ENCODE measurements at places on chromosomes 7 and 10.

GRCh38 chr7:111320133-111320532, 229.2 kb downstream of the LRRN3 start:
- no peak for DNase-seq

- no peak for DNase-seq
These were observed 22.2 kb upstream of the BAIAP2L1 start for GRCh38 chr7:98423043-98423442.

GRCh38 chr10:17290226-17290625, 62.2 kb downstream of the VIM start:
- DNase-seq: no peak

DNA sequence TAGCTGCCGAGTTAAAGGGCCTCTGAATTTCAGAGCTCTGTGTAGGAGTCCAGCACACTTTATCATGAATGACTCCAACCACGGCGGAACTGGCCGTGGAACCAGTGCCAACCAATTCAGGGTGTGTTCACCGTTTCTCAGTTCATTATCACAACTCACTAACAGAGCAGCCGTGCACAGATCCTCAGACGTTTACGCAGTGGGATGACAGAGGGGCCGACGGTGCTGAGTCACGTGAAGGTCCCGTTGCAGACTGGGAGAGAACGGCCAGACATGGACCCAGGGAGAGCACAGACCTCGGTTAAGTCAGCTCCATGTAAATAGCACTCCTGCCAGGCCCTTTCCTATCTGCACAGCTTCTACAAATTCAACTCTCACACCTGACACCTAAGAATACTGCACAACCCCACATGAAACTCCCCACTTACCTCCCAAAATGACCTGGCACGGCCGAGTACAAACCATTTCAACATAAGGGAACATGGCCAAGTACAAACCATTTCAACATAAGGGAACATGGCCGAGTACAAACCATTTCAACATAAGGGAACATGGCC, 95.5 kb downstream of the DIP2C start:
- no peak for DNase-seq

- no peak for DNase-seq
These were observed 125.2 kb downstream of the UBE2H start for GRCh38 chr7:129827467-129827990.

GRCh38 chr10:78248651-78249464, 215.2 kb downstream of the RPS24 start:
- DNase-seq: peak; percentile 93

DNA sequence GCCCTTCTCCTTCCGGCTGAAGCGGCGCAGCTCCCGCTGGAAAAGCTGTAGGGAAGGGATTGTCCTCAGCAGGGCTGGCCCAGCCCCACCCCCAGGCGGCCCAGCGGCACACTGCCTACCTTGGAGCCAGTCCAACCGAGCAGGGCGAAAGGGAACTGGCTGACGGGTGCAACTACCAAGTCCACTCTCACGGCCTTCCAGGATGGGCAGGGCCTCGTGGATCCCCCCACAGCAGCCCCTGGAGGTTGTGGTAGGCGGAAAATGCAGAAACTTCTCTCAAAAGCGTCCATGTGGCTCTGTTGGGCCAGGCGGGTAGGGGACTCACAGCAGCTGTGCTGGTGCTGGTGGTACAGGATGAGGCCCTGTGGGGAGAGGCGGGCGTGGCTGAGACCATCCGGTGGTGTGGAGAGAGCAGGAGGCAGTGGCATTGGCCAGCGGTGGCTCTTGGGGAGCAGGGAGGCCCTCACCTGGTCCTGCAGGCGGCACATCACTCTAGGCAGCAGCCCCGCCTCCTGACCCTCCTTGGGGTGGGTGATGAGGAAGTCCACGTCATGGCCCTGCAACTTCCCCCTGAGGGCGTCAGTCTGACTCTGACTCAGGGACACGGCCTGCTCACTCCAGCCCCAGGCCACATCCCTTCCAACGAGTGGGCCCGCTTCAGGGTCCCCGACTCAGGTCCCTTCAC, 8.4 kb upstream of the PGAM2 start:
- DNase-seq: no peak

DNA sequence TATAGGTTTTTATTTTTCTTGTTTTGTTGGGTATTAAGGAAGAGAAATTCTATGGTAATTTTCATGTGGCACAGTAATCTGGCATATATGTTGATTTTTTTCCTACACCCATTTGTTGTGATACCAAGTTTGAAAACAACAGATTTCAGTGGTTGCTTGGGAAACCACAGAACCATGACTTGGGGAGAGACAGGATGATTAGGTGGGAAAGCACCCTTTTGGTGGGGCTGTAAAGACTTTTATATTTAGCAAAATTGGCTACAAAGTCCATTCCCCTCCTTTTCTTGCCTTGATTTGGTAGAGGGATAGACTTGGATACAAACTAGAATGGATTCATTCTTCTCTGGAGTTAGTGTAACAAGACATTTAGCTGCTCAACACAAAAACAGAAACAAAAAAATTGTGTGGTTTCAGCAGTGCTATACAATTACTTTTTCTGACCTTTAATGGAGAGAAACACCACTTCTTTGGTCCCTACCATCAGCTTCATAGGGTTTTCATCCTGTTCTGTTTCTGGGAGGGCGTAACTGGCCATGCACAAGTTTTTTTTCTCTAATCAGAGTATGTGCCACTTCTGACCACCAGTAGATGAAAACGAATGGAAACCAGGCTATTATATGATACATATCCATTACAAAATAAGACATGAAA, 52.7 kb downstream of the FIGNL1 start:
- DNase-seq: no peak

- DNase-seq: peak; percentile 12
These were observed 95.0 kb downstream of the CNOT4 start for GRCh38 chr7:135414850-135415439.

- no peak for DNase-seq
These were observed 1074.7 kb downstream of the SORCS1 start for GRCh38 chr10:106089855-106090254.

DNA sequence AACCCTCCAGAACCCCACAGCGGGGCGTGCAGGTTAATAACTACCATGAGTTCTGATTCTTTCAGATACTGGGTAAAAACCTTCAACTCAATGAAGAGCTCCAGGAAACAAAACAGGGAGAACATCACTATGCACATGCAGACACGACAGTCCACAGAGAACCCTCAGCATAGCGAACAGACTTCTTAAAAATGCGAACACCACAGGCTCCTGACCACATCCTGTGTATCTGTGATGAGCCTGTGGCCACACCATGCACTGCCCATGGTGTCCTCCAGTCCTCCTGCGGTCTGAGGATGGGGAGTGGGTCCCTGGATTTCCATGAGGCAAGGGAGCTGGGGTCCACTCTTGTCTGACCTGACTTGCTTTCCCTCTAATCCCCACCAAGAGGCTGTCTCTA, 107.2 kb downstream of the COBL start:
- DNase-seq: no peak

DNA sequence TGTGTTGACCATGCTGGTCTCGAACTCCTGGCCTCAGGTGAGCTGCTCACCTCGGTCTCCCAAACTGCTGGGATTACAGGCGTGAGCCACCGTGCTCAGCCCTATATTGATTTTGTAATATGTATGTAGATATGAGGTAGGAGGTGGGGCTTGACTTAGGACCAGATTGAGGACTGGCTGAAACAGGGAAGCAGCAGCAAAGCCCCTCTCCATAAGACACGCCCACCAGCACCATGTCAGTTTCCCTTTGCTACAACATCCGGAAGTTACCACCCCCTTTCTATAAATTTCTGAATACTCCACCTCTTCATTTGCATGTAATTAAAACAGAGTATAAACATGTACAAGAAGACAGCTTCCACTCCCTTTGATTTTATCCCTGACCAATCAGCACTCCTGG, 47.9 kb upstream of the MYL10 start:
- no peak for DNase-seq

GRCh38 chr10:52319926-52320325, 5.8 kb downstream of the DKK1 start:
- no peak for DNase-seq

GRCh38 chr10:21329995-21330627, 195.4 kb downstream of the SKIDA1 start:
- peak; percentile 75 for DNase-seq

DNA sequence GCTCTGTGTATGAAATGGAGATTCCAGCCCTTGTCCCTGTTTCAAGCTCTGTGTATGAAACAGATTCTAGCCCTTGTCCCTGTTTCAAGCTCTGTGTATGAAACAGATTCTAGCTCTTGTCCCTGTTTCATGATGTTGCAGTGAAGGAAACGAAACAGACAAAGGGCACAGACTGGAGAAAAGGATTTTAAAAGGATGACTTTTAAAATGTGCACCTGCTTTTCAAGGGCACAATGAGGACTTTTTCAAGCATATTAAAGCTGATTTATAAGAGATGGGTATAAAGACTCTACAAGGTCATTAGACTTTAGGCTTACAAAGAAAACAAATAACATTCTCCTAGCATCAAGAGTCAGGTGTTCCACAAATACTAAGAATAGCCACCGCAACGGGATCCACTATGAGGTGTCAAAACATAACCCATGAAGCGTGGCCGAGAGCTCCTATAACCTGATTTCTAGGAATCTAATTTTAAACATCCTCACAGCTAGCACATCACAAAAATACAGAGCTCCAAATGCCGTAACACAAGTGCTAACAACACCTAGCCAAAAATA, 29.0 kb downstream of the DIP2C start:
- DNase-seq: no peak

DNA sequence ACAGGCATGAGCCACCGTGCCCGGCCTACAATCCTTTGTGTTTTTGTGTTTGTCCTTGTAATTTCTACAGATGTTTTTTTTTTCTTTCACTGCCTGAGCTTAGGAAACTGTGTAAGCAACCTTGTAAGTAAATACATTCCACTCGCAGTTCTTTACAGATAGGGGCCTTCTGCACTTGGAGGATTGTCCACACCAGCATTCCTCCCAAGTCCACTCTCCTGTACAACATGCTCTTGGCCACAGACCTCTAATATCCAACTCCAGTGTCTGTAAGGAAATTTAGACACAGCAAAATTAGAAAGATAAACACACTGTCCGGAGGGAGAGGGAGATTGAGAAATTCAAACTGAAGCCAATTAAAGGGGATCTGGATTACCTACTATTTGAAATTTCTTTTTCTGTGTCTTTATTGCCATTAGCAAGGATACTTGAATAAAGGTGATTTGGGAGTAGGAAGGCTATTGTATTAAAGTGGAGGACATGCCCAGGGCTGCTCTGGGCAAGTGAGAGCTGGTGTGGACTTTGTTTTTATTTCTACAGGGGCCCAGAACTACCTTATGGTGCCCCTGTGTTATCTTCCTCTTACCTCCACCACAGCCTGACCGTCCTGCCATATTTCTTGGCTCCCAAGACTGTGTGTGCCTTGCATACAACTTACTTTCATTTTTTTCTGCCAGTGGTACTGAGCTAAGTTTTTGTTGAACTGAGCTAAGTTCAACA, 9.7 kb downstream of the MXI1 start:
- DNase-seq: no peak

DNA sequence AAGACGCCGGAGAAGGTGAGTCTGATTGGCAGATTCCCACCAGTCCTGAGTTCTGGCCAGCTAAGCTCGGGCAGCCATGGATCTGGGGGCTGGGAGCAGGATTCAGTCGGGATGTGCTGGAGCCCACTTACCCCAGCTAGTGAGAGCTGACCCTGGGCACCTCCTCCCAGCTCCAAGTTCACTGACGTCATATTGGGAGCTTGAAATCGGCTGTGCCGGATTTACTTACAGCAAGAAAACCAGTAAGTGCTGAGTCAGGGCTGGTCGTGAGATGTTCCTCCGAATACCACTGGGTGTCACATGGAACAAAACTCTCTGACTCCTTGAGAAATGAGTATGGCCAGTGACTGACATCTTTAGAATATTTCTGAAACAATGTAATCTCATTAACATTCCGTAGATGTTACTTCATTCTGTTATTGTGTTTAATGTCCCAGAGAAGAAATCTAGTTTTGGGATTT, 621.2 kb downstream of the SDK1 start:
- peak; percentile 7 for DNase-seq

DNA sequence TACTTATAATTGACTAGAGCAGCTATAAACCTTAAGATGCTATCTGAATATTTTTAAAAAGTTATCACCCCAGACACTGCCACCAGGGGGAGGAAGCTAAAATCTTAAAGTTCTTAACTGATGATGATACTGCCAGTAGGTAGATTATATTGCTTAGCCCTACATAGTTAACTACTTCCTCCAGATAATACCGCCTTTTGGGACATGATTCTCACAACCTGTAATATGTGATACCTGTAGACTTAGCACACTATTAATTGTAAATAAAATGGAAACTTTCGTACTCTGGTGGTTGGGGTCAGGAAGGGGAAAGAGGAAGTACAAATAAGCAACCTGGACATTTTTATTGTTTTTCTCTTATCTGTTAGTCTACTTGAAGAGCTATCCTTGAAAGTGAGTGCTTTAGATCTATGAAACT, 268.9 kb downstream of the ADK start:
- no peak for DNase-seq

DNA sequence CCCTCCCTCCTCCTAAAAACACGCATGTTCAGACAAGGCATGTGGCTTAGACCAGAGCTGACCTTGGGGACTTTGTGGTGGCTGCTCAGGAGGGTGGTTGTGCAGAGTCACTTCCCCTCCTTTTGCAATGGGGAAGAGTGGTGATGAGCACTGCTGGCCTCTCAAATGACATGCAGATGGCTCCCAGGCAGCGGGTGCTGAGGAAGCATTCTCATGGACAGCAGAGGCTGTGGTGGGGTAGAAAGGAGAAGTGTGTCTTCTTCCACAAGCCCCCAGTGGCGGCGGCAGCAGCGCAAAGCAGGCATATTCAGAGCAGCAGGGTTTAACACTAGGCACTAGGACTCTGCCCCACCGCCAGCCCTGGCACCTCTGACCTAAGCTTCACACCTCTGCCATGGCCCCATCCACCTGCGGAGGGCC, 105.9 kb upstream of the ANLN start:
- DNase-seq: no peak

DNA sequence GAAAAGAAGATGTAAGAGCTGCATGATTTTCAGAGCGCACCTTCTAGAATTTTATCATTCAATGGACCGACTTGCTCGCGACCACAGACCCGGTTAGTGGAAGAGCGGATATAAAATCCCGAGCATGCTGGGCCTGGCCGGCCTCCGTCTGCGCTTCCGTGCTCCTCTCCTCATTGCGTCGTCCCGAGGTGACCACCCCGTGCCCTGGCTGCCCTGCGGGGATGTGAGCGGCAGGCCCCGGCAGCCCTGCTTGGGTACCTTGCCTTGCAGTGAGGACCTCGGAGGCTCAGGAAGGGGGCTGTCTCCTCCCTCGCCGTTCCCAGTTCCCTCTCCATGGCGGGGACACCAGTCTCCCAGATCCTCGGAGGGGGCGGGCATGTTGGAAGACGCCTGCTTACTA, 330.9 kb upstream of the SHH start:
- no peak for DNase-seq

DNA sequence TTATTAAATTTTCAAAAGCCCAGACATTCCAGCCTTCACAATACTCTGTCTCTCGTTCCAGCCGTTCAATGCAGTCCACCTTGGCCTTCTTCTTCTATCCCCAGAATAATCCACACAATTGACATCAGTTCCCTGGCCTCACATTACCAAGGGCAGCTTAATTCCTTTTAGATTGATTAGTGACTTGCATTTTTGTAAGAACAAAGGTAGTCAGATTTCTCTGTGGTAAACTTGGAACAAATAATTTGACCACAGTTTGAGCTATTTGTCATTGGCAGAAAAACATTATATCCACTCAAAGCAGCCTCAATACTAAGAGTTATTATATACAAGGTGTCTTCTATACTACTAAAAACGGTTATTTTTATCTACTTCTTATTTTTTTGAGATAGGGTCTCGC, 5.1 kb upstream of the CYTH3 start:
- no peak for DNase-seq
